ENCODE measurements at places on chromosomes 1 and 21.

GRCh38 chr1:209383422-209383821, 200.1 kb upstream of the CAMK1G start:
- DNase-seq: no peak

DNA sequence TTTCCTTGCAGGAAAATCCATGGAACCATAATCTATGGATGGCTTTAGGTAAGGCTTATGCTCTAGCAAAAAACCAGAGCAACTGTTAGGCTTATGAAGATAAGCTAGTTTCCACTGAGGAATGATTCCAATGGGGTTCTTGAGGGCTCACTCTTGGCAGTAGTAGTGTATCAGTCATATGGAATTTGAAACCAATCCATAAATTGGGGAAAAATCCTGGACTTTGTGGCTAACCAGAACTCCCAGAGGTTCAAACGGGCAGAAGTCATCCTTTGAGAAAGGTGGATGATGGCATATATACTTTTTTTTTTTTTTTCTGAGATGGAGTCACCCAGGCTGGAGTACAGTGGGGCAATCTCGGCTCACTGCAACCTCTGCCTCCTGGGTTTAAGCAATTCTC, 54.2 kb upstream of the ATF3 start:
- no peak for DNase-seq

DNA sequence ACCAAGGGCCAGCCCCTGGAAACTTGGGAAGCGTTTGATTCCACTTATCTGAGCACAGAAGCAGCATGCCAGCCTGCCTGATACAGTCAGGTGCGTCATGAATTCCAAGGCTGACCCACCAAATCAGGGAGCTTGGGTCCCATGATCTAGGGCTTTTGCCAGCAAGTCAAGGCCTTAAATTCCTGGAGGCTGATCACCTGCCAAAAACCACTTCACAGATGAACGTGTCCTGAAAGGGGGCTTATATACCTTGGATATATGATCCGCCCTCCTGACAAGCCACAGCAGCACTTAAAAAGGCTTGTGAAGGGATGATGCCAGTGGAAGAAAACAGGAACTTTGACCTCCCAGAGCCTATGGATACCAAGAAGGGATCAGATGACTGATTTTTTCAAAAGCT, 24.0 kb upstream of the CLIC6 start:
- DNase-seq: no peak

GRCh38 chr1:215776336-215776735, 209.2 kb downstream of the KCTD3 start:
- no peak for DNase-seq

DNA sequence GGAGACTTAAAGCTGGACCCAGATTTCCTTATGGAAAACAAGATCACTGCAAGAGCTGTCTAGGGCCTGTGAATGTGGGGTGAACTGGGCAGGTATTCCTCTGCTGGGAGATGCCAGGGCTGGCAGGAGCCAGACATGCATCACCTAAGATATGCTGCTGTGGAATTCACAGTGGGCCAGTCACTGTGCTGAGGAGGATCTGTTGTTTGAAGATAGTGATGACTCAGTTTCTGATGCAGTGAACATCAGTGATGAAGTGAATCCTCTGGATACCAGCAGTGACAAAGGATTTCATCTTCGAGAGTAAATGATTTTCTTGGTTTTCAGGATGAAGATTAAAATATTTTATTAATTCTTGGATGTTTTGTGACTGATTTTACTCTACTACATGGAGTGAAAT, 29.9 kb upstream of the CAMSAP2 start:
- DNase-seq: no peak

DNA sequence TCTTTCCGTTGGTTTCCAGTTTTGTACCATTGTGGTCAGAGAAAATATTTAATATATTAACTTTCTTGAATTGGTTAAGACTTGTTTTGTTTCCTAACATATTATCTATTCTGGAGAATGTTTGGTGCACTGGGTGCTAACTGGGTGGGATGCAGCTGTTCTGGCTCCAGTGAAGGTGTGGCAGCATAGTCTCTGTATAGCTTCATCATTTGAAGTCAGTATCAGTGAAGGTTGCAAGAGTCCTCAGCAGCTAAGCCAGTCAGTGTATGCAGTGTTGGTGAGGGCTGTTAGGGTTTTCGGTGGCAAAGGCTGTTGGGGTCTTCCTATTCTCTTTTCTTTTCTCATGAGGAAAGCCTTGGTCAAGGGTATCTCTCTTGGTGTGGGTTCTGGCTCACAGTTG, 698.7 kb upstream of the ADGRL4 start:
- DNase-seq: no peak

GRCh38 chr21:45282283-45283034, 5.2 kb downstream of the POFUT2 start:
- peak; percentile 1 for DNase-seq

DNA sequence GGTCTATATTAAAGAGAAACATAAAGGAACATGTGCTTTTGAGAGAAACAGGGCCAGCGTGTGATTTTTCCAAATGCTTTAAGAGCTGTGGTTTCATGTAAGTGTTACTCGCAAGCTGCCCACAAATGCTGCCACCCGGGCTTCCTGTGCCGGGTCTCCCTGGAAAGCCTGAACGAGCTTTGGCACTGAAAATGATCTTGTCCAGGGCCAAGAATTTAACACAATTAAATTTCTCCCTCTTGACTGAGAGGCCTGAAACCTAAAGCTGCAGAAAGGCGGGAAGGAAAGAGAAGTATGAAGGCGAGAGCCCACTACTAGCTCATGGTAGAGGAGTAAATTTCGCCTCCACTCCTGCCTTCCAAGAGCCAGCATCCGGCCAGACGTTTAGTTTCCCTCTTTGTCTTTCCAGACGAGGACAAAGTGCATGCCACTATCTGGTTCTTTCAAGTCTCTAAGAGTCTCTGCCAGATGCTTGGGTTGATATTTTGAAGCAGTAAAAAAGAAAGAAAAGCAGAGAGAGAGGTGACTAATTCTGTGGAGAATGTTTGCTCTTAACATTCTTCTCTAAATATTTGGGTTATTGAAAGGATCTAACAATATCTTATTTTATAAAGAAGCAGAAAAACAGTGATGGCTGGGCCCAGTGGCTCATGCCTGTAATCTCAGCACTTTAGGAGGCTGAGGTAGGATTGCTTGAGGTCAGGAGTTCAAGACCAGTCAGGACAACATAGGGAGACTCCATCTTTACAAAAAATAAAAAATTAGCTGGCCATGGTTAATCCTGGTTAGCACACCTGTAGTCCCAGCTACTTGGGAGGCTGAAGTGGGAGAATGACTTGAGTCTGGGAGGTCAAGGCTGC, 100.0 kb upstream of the HNRNPU start:
- no peak for DNase-seq

DNA sequence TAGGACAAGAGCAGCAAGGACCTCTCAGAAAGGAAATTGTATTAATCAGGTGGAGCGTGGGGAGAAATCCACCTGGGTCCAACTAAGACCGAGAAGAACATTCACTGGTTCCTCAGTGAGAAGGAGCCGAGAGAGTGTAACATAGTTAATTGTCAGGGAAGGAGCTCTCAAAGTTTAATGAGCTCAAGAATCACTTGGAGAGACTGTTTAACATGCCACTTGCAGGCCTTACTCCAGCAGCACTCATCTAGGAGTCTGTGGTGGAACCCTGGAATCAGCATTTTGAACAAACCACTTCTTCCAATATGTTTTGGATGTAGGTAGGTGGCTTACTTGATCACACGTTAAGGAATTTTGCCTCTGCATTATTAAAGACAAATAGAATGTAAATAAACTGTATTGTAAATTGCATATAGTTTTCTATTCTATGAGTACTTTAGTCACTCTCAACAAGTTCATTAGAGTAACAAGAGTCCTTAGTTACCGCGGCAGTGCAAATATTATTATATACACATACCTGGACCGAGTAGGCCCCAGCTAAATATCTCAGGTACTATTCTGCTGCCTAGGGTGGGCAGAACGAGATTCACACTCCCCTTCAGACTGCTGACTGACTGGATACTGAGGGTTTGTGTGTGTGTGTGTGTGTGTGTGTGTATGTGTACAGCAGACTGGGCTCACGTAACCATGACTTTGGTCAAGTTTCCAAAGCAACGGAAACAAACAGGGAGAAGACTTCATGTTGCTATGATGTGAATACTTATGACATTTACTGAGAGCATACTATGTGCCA, 203.2 kb upstream of the USP24 start:
- DNase-seq: no peak

DNA sequence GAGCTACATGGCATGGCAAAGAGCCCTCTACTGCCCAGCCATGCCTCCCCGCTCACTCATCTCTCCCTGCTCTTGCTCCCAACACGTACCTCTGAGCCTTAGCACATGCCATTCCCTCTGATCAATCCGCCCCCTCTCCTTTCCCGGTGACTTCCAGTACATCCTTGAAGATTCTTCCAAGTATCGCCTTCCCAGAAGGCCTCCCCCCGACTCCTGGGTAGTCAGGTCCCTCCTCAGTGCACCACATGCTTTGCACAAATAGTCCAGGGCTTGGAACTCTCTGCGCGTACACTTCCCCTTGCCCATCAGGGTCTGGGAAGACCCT, 77.0 kb upstream of the IFFO2 start:
- DNase-seq: no peak

DNA sequence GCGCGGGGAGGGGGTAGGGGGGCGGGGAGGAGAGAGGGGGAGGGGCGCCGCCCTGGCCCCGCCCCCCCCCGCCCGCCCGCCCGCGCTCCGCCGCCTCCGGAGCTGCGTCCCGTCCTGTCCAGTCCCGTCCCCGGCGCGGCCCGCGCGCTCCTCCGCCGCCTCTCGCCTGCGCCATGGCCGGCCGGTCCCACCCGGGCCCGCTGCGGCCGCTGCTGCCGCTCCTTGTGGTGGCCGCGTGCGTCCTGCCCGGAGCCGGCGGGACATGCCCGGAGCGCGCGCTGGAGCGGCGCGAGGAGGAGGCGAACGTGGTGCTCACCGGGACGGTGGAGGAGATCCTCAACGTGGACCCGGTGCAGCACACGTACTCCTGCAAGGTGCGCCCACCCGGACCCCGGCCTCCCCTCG, at the start of gene AGRN:
Gene AGRN (plus strand): TSS at position 121 of the 405 bp plus-strand sequence. CDS start 53 bp downstream, at position 174.
- peak; percentile 73 for DNase-seq
